ENCODE measurements at places on chromosomes 7 and 10.

GRCh38 chr7:148711191-148712102 is 12.7 kb downstream of the CUL1 start:
- no peak for DNase-seq

GRCh38 chr10:62818426-62819011 is 2.4 kb upstream of the EGR2 start:
- DNase-seq: no peak

DNA sequence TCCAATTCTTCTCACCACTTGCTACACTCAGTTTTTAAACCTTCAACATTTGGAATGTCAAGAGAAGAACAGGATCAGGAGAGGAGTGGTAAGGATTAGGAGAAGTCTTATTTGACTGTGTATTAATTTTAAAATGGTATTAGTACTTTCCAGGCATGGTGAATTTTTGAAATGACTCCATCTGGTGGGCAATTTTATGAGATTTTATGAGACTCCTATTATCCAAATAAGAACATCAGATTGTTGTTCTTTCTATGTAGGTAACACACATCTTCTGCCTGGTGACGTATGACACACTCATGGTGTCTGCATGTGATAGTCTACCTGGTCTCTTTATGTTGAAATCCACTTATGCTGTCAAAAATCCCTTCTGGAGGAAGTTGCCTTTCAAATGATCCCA is 51.0 kb downstream of the SLC13A1 start:
- DNase-seq: no peak

GRCh38 chr7:81641873-81642272 is 128.0 kb downstream of the HGF start:
- DNase-seq: no peak

DNA sequence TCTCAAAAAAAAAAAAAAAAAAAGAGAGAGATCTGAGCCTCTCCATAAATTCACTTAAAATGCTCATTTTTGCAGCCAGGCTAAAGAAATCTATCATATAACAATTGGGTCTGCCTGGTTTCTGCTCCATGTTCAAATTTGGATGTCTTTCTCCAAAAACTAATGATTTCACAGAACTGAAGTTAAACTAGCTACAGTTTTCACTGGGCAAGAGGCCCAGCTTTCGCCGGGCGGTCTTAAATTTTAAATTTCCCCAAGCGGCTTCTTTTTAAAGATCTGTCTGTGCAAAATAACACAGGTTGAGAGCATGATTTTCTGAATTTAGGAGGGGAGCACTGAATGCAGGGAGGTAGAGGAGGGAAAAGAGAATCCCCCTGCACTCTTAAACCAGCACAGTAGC is 603.4 kb downstream of the KCNMA1 start:
- no peak for DNase-seq

- DNase-seq: no peak
Measured at GRCh38 chr7:148129023-148129422, 461.5 kb upstream of the C7orf33 start.

DNA sequence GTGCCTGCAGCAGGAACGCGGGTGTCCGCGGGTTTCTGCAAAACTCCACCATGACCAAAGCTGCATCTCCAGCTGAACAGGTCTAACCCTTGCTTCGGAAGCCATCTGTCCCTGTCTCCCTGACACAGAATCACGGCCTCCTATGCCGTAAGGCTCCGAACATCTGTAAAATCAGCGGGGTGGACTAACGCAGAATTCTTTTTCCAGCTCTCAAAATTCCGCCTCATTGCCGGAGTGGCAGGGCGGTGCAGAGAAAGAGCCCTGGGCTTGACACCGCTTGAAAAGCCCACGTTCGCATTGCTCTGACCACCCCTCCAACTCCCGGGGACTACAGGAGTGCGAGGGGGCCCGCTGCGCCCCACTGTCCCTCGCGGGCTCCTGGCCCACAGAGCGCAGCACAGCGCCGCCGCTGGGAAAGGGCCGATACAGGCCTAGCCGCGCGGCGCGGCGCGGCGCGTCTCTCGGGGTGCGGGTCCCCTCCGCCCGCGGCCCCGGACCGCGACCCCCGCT is 409 bp downstream of the DNMBP start:
- DNase-seq: no peak

GRCh38 chr7:128000854-128001265 is 30.4 kb downstream of the LRRC4 start:
- DNase-seq: no peak

- DNase-seq: no peak
Measured at GRCh38 chr10:127756264-127756663, 19.3 kb downstream of the FOXI2 start.
